ENCODE measurements at places on chromosomes 3 and 15.

DNA sequence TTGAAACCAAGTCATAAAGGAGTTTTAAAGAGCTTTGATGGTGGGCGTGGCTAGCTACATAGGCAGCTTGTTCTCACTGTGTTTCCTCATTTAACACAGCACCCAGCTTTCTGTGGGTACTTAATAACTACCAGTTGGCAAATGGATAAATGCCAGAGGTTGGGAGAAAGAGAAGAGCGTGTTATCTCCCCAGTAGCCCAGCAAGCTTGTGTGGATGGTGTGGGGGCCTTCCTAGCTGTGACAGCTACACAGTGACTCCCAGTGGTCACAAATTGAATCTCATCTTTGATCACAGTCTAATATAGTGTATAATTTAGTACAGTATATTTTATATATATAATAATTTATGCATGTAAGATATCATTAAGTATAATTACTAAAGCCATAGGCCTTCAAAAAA, 984.1 kb downstream of the EPHA3 start:
- peak; percentile 22 for DNase-seq

- peak; percentile 88 for DNase-seq
Observed at GRCh38 chr3:14634763-14635400, 16.7 kb upstream of the CCDC174 start.

- no peak for DNase-seq
Observed at GRCh38 chr3:46553154-46553553, 12.9 kb downstream of the LRRC2 start.

DNA sequence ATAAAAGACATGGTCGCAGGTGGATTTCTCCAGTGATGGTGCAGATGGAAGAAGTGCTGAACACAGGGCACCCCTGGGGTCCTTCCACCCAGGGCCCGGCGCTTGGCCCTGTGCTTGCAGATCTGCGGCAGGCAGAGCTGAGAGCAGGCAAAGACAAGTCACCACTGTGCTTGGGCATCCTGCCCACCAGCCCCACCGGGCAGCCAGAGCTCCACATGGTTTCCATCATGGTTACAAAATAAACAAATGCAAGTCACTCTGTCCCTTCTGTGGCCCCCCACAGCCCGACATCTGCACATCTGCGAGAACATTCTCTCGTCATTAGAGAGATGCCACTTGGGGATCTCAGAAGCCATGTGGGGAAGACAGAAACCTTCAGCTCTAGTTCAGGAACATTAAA, 37.6 kb upstream of the SFMBT1 start:
- no peak for DNase-seq

DNA sequence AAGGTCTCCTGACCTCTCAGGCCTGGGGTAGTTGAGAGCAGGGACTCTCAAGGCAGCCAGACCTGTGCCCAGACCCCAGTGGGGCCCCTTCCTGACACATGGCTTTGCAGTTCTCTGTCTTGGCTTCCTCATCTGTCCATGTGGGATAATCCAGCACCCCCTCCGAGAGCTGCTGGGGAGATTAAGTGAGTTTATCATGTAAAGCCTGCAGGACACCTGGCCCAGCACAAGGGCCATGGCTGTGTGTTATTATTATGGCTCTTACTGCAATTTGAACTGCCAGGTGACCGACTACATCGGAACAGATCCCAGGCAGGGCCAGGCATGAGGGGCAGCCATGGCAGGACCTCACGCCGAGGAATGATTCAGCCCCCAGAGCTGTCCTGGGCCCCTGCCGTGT, 12.6 kb downstream of the DUSP7 start:
- DNase-seq: no peak

DNA sequence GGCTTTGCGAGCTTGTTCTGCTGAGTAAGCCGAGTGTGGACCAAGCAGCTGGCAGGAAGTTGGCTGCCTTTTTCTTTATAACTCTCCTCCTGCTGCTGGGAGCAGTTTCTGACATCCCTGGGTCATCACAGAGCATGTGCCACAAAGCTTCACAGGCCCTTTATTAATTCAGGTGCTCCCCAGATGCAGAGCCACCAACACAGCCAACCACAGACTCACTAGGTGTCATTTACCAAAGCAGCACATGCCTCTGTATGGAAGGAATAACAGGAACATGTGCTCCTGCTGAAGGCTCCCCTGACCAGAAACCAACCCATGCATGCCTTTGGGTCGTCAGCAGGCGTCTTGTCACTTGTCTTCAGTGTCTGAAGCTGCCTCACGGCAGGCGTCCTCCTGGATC, 152.5 kb downstream of the ADAMTS17 start:
- DNase-seq: no peak

DNA sequence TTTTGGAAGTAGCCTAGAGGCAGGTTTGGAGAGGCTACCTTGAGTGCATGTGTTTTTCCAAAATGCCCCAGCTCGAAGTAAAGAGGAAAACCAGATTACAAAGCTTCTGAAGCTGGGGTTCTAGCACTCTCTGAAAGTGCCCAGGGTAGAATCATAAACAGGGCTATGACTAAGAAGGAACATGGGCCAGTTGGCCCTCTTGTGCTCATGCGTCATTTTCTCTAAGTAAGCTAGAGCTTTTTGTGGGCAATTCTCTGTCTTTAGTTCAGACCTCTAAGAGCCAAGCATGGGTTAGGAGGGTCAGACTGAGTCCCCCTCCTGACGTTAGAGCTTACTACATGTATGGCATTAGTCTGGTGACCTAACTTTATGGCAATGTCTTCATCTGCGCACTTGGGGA, 129.5 kb upstream of the UMPS start:
- no peak for DNase-seq

- DNase-seq: peak; percentile 52
Observed at GRCh38 chr15:36798794-36799193, 219.4 kb downstream of the CDIN1 start.

DNA sequence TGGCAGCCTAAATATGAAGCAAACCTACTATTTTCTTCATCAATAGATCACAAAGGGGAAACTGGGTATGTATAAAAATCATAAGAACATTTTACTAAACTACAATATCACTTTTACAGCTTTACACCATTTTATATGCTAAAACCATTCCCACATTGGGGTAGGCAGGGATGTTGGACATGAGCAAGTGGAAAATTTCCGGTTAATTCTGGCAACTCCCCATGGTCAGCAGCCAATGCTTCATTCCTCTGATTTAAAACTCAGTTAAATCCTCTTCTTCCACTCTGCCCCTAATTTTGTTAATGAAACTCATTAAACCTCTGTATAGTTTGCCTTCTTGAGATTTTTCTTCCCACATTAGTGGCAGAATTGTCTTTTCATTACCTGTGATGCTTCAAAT, 552.5 kb upstream of the NECTIN3 start:
- DNase-seq: no peak

DNA sequence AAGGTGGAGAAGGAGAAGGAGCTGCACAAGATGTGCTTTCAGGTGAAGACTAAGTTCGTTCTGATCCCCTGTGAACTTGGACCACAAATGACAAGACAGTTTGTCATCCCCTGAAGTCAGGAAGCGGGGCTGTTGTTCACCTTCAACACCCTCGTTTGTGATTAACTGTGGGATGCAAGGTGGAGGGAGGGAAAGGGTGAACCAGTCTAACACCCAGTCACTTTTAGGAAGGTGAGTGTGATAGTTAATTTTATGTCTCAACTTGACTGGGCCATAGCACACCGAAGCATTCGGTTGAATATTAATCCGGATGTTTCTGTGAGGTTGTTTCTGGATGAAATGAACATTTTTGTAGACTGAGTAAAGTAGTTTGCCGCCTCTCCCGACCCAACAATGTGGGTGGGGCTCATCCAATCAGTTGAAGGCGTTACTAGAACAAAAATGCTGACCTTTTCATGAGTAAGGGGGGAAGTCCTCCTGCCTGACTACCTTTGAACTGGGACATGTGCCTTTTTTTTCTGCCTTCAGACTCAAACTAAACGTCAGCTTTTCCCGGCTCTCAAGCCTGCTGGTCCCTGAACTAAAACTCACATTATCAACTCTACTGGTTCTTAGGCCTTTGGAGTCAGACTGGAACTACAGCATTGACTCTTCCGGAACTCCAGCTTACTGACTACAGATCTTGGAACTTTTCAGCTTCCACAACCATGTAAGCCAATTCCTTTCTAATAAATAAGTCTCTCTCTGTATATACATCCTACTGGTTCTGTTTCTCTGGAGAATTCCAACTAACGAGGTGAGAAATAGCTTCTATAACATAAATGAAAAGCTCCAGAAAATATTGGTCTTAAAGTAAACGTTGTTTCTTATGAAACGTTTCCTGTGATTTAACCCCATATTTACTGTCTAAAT, 264.0 kb upstream of the SLITRK3 start:
- no peak for DNase-seq

DNA sequence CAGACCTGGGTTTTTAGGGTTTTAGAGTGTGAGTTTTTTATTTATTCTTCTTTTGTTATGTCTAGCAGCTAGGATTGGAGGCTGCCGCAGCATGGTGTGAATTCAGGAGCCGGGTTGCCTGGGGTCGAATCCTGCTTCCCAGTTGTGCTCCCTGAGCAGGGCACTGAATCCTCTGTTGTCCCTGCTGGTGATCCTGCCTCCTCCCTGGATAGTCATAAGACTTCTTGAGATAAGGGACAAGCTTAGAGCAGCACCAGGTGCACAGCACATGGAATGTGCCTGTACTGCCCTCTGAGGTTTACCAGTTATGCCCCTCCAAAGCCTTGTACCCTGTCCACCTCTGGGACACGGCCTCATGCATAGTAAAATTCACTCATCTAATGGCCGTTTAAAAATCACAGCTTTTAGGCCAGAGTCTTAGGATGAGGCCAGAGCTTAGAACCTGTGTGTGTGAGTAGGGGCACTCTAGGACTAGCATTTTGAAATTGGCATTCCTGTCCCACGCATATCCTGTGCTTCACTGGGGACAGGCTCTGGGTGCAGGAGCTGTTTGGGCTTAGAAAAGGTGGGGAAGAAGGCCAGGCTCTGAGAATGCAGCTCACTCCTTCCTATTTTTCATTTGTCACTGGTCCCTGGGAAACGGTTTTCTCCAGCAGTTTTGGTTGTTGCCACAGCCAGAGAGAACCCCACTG, 47.7 kb downstream of the CHCHD6 start:
- no peak for DNase-seq

DNA sequence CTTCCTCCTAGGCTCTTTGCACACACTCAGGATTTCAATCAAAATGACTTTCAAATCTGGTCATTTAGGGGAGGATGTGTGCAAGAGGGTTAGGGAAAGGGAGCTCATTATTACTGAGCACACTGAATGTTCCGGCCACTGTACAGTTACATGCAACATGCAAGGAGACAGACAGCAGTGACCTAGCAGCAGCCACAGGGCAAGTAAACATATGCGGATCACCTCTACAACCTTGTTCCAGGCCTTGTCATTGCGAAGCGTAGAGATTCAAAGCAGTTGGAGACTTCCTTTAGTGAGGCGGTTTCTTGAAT, 837.6 kb downstream of the AGBL1 start:
- no peak for DNase-seq

DNA sequence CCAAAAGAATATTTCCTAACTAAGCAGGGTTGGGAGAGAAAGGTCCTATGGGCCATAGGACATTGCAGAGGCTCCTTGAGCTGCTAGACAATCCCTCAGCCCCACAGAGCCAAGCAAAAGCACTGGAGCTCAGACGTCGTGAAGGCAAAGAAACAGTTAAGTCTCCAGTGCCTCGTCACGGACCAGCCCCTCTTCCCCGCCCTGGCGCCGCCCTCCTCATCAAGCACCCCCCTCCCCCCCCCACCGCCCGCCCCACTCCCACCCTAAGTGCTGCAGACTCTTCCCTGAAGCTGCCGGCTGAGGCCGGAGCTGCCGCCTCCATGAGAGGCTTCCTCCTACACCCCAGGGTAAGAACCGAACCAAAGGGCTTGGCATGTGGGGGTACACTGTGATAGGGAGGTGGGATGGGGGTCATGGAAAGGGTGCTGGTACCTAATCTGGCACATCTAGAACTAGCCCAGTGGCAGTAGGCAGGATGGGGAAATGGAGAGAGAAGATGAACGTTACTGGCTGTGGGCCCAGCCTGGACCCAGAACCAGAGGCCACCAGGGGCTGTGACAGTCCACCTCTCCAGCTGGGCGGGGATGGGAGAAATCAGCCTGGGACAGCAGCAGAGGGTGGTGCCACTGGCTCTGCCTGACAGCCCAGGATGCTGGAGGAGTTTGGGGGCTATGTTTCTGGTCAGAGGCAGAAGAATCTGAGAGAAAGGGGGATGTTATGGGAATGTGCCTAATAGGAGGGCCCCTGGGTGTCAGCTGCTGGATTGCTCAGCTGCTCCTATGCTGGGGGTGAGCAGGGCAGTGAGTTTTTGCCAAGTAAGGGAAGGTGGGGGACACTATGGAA, at the start of gene MAP1A:
TSS of gene MAP1A (plus strand) at position 255 of the 843 bp plus-strand sequence. CDS start 3,866 bp downstream, outside the sequence.
- DNase-seq: no peak

GRCh38 chr15:63719281-63719680, 114.5 kb downstream of the HERC1 start:
- no peak for DNase-seq

DNA sequence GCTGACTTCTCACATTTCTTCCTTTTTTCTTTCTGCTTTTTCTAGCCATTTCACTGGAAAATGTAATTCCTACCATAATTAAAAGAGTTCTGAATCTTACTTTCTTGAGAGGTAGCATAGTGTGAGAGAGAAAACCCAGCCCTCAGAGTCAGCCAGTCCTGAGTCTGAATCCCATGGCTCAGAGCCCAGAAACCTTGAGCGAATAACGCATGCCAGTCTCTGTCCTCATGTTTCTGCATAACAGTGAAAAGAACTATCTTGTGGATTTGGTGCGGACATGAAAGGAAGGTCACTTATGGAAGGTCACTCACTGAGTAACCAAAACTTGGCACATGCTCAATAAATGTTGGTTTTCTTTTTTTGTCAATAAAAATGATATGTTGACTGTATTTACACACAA, 29.3 kb upstream of the SLCO3A1 start:
- no peak for DNase-seq

GRCh38 chr15:75131269-75131643, 70.4 kb upstream of the C15orf39 start:
- no peak for DNase-seq

DNA sequence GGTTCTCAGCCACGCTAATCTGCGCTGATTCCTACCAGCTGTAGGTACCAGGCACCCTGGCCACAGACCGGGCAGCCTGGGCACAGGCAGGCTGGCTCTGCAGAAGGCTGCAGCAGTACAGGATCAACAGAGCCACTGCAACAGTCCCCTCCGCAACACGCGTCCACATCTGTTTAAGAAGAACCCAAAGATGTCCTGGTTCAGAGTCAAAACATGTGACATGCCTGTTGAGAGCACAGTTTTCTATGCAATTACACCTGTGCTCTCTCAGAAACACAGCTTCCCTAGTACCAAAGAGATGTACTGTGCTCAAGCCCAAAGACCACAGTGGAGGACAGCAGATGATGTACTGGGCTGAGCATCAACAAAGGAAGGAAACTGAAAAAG, 18.8 kb downstream of the LRIG1 start:
- no peak for DNase-seq

DNA sequence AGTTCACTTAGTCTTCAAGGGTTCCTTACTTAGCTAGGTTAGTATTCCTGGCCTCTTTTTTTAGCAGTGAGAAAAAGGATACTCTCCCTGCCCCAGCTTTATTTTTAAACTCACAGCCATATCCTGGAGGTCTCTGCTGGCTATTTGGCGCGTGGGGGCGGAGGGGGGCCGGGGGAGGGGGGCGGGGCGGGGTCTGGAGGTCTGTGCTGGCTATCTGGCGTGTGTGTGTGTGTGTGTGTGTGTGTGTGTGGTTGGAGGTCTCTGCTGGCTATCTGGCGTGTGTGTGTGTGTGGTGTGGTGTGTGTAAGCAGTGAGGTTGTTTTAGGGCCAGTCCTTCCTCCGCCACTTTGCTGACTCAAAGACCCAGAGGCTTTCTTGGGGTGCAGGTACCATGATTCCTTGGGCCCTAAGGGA, 579 bp upstream of the PLAAT1 start:
- DNase-seq: no peak
